NCI-H1105 (cell line): ENCODE measurements at places on chromosomes 1 and 21.

DNA sequence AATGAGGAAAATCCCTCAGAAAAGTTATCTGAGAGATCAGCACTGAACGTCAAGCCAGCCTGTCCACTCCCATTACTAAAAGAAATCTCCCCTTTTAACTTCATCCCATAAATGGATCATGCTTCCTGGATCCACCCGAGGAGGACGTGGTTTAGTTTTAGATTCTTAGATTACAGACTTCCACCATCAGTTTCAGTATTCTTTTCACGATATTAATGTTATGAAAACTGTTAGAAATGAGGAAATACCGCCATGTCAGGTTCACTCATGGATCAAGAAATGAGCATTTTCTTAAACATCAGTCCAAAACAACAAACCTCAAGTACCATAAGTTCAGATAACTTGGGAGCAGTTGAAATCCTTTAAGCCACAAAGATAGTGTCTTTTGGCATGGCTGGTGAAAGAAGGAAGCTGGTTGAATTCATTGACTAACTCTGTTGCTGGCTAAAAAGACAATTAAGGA is 49.8 kb downstream of the NFIA start:
- no peak for DNase-seq

GRCh38 chr1:173210283-173210682 is 3.2 kb upstream of the TNFSF4 start:
- no peak for DNase-seq

- no peak for DNase-seq
Observed at GRCh38 chr21:32055305-32055704, 182.5 kb downstream of the HUNK start.

GRCh38 chr1:156895927-156896326 is 2.4 kb downstream of the PEAR1 start:
- no peak for DNase-seq

DNA sequence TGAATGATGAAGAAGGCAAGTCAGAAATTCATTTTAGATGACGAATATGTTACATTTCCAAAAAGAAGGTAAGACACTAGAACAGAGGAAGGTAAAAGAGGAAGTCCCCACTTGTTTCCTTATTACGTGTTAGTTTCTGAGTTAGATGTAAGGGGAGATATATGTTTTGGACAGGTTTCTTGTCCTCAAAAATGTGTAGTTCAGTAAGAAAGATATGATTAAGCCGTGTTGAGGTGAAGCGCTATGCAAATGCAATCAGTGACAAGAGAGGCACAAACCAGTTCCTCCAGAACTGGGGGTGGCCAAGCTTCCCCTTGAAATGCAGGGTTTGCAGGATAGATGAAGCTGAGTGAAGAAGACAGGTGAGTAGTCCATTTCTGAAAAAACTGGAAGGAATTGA is 293.3 kb upstream of the RUNX1 start:
- DNase-seq: no peak

DNA sequence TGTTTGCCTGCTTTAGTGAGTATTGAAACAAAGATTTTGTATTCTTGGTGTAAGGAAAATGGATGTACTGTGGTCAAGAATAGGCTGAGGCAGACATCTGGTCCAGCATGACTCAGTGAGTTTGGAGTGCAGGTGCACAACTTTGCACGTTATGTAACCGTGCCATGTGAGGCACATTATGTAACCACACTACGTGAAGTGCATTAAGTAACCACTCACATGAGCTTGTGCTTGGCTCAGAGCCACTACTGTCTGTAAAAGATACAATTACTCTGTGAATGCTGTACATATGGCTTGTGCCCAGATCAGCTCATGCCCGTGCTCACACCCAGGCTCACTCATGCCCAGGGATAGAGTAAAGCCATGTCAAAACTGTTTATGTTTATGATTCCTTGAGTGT is 216.8 kb downstream of the CTH start:
- peak; percentile 1 for DNase-seq

DNA sequence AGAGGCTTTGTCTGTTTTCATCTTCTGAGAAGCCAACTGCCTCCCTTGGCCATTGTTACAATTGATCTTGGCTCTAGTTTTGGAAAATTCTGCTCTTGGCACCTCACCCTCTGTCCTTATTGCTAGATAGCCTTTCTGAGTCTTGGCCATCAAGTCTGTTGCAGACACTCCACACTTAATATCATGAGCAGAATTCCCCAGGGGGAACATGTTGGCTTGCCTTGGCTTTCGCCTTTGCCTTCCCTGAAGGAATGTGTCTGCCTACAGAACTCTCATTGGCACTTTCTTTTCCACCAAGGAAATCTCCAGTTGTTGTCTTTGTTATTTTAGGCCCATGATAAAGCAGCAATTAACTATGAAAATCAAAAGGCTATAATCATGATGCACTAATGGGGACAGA is 42.7 kb upstream of the LDLRAP1 start:
- no peak for DNase-seq

- no peak for DNase-seq
Observed at GRCh38 chr1:168079761-168080160, 57.0 kb downstream of the GPR161 start.

- DNase-seq: no peak
Observed at GRCh38 chr1:32291145-32291707, 657 bp upstream of the HDAC1 start.

- DNase-seq: no peak
Observed at GRCh38 chr1:72371259-72372035, 89.1 kb upstream of the NEGR1 start.

DNA sequence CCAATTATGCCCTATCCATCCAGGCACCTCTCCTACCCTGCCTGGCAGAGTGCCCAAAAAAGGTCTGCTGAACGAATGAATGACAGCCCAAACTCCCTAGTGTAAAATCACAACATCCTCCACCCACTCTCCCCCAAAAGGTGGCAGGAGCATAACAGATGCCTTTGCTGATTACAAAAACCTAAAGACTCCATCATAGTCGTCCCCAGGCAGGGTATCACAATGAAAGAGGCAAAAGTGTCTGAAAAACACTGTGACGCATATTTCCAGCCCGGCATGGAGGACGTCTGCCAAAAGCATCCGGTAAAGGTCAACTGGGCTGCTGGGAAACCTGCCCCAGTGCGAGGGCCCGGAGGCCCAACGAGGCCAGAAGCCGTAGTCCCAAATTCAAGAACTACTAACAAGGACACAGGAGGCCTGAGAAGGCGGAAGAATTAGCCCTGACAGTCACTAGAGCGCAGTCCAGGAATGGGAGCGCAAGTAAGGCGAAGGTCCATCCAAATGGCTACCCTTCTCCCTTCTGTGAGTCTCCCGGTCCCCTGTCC is 576 bp downstream of the SMIM12 start:
- no peak for DNase-seq

GRCh38 chr1:228842094-228842775 is 107.0 kb downstream of the RHOU start:
- no peak for DNase-seq

GRCh38 chr1:217048104-217048707 is 325.0 kb upstream of the ESRRG start:
- DNase-seq: no peak

DNA sequence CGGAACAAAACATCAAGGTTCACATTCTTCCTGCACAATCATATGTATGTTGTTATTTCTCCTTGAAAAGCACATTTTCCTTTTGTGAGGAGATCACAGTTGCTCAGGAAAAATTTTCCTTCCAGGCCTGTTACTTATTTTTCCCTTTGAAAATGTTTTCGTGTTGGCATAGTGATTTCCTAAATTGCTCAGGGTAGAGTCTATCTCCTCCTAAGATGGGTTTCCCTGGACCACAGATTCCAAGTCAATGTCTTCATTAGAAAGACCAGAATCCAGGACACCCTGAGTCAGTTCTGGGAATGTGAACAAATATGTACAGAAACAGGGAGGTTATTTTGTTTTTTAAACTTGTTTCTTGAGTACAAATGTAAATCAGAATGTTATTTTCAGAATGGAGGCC is 94.3 kb upstream of the C1orf105 start:
- DNase-seq: no peak

DNA sequence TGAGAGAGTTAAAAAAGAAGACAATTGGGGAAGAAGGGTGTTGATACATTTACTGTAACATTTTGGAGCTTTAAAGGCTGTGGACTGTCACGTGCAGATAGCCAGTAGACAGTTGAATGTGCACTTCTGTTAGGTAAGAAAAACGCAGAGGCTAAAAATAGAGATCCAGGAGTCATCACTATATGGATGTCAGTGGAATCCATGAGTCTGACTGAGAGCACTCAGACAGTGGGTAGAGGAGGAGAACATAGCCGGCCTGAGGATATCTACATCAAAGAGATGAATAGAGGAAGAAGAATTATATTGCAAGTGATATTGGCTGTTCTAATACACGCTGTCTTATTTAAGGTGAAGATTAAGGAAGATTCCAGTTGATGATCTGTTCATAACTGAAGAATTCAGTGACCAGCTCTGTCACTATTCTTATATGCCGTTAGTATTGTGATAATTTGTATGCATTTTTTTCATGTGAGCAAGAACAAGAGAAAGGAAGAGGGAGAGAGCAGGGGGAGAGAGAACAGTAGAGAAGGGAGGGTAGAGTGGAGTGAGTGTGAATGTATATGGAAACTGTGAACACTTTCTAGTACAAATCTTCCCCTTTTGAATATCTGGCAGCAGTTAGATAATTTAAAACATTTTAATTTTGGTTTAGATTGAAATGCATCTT is 344.8 kb downstream of the CHRM3 start:
- no peak for DNase-seq

DNA sequence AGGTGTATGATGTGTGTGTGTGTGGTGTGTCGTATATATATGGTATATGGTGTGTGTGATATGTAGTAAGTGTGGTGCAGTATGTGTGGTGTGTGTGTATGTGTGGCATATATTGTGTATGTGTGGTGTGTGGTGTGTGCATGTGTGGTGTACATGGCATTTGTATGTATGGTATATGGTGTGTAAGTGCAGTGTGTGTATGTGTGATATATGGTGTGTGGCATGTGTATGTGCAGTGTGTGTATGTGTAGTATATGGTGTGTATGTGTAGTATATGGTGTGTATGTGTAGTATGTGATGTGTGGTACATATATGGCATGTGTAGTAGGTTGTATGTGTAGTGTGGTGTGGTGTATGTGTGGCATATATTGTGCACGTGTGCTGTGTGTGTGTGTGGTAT is 74.9 kb downstream of the OLFML3 start:
- no peak for DNase-seq

GRCh38 chr1:162733336-162733590 is 57.2 kb upstream of the HSD17B7 start:
- DNase-seq: no peak

- DNase-seq: no peak
Observed at GRCh38 chr1:117370071-117370470, 2.8 kb downstream of the MAN1A2 start.

- DNase-seq: no peak
Observed at GRCh38 chr1:172533513-172534151, 682 bp downstream of the SUCO start.

DNA sequence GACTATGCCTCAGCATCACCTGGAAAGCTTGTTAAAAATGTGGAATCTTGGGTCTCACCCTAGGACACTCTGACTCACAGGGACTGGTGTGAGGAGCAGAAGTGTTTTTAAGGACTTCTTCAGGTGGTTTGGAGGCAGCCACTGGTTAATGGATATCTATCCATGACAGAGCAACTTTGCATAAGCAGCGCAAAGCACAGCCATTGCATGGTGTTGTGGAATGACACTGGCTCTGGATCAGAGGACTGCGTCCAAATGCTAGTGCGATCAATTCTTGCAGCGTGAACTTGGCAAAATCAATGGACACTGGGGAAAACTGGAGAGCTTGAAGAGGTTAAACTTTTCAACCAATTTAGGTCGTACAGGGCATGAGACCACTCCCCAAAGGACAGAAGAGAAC is 116.8 kb upstream of the FAM78B start:
- no peak for DNase-seq

GRCh38 chr1:46547481-46548383 is 3.7 kb downstream of the KNCN start:
- no peak for DNase-seq

DNA sequence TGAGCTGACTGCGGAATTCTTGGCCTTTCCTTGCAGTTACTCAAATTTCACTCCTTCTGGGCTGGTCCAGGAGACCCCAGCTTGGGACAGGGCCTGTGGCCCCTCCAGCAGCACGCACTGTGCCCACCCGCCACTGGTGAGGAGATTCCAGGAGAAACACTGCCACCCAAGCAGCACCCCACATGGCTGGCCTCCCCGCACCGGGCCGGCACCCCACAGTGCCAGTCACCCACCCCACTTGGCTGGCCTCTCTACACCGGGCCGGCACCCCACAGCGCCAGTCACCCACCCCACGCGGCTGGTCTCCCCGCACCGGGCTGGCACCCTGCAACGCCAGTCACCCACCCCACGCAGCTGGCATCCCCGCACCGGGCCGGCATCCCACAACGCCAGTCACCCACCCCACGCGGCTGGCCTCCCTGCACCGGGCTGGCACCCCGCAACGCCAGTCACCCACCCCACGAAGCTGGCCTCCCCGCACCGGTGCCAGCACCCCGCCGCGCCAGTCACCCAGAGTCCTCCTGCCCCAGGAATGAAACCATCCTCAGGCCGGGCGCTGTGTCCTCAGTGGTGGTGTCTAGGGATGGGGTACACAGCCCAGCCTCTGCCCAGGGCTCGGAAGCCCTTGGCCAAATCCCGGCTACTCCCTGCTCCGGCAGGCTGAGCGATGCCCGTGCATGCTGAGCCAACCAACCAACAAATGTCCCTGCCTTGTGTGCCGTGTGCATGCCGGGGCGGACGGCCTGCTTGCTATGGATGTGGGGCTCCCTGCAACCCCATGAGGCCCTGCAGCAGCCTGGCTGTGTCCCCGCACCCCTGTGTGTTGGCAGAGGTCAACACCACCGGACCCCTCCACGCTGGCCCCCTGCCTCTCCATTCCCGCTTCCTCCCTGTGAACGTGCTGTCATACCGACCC is 38.6 kb upstream of the TSPEAR start:
- DNase-seq: no peak

- no peak for DNase-seq
Observed at GRCh38 chr1:25505656-25506385, 37.6 kb upstream of the LDLRAP1 start.

DNA sequence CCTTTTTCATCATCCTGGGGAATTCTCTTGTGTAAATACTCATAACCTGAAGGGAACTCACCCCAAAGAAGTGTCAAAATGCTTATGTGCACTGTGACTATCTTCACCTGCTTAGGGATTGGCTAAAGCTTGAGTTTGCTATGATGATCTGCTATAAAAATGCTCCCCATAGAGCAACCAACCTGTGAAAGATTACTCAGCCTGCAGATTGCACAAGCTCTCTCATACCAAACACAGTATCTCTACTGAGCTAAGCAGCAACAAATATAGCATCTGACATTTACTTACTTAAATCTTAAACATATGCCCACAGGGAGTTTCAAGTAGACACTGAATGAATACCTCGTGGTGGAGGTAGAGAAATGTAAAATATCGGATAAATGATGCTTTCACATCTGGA is 725.8 kb downstream of the MRPL39 start:
- DNase-seq: no peak

GRCh38 chr1:178621822-178622221 is 103.2 kb upstream of the RALGPS2 start:
- DNase-seq: no peak
